ENCODE measurements at places on chromosomes 2 and 18. TPM values are rescaled to one million over a fixed set of nuclear protein-coding genes. Genes with fewer than 3 reads are reported as not detected.

GRCh38 chr2:33788044-33788443, 188.9 kb upstream of the FAM98A start:
- no peak for DNase-seq

- no peak for DNase-seq
Observed at GRCh38 chr18:10877987-10878386, 271.4 kb downstream of the PIEZO2 start.

DNA sequence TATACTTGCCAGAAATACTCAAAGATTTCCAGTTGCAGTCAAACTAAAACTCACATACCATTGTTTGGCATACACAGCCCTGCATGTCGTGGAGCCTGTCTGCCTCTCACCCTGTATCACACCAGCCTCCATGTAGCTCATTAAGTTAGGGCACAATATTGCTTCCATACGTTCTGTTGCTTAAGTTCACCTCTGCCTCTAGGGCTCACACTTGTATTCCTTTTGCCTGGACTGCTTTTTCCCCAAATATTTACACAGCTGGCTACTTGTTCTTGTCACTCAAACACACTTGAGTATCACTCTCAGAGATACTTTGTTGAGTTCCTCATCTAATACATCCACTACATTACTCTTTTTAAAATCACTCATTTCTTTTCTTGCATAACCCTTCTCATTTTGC, 83.1 kb downstream of the PTH2R start:
- no peak for DNase-seq

DNA sequence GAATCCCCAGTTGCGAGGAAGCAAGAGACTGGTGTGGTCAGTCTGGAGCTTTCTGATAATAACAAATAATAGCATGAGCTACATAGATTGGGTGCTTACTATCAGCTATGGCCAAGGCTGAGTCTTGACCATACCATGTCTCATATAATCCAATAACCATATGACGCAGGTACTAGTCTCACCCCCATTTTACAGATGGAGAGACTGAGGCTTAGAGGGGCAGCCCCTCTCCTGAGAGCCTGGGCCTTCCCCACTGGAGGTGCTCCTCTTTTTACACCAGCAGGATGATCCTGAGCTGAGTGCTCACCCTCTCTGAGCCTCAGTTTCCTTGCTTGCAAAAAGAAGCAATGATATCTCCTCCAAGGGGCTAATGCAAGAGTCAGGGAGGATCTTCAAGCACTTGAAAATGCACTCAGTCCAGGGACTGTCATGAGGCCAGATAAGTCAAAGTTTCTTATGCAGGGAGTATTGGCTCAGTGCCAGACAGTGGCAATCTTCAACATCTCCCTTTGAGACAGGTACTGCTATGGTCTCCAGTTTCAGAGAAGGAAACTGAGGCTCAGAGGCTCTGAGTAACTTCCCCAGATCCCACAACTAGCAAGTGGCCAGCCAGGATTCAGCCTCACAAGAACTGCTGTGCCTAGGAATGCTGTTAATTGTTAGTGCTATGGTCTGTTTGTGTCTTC, 149.7 kb downstream of the TFCP2L1 start:
- DNase-seq: no peak

DNA sequence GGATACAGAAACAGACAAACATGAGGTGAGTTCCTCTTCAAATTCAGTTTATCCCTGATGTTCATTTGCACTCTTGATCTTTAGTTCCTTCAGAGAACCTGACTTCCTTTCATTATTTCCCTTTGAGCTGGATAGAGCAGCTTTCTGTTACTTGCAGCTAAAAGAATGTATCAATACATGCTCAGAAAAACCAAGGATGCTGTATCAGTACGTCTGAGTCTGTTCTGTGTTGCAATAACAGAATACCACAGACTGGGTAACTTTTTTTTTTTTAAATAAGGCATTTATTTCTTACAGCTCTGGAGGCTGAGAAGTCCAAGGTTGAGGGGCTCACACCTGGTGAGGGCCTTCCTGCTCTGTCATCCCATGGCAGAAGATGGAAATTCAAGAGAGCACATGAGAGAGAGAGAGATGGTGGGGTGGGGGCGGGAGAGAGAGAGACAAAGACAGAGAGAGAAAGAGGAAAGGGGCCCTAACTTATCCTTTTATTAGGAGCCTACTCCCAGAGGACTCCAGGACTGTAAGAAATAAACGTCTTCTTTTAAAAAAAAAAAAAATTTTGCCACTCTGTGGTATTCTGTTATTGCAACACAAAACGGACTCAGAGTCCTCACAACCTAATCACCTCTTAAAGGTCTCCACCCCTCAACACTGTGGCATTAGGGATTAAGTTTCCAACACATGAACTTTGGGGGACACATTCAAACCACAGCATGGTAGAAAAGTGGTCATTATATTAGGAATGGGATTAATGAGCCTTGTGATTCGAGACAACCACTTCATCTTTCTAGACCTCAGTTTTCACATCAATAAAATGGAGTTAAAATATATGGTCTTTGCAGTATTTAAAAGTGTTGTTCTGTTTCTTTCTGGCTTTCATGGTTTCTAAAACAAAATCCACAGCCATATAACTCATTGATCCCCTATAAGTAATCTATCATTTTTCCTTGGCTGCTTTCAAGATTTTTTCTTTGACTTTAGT, 18.4 kb upstream of the SELENOI start:
- DNase-seq: no peak

DNA sequence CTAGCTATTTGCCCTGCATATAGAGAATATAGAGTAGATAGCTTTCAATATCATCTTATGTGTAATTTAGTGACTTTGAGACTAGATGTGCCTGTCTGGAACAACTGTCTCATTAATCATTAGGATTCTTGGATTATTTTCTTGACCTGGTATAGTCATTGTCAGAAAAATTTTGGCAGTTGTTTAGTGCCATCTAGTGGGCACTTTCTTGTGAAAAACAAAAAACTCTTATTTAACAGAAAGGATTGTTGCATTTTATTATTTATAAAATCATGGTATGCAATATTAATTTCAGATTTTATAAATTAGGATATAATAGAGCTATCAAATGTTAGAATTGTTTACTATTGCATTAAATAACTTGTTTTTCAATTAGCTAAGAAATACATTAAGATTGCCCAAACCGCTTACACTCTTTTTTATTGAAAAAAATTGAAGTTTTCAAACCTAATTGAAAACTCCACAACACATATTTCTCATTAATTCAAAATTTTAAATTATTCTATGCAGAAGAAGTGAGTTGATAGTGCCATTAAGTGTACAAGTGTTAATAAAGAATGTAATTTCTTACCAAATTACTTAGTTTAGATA, 80.3 kb downstream of the DYNAP start:
- DNase-seq: no peak

DNA sequence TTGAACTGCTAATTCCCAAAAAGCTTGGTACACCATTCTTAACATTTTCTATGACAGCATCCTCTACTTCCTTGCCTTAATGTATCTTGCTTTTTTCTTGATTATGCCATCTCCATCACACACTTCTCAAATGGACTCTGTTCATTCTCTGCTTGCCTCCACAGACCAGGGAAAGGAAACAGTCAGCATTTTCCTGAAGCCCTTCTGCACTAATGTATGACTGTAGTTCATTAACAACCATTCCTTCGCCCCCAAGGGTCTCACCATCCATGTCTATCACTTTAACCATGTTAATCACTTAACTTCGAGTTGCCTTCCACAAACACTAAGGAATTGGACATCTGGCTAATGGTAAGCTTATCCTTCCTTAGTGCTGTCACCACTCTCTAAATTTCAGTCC, 54.8 kb downstream of the COBLL1 start:
- DNase-seq: no peak

DNA sequence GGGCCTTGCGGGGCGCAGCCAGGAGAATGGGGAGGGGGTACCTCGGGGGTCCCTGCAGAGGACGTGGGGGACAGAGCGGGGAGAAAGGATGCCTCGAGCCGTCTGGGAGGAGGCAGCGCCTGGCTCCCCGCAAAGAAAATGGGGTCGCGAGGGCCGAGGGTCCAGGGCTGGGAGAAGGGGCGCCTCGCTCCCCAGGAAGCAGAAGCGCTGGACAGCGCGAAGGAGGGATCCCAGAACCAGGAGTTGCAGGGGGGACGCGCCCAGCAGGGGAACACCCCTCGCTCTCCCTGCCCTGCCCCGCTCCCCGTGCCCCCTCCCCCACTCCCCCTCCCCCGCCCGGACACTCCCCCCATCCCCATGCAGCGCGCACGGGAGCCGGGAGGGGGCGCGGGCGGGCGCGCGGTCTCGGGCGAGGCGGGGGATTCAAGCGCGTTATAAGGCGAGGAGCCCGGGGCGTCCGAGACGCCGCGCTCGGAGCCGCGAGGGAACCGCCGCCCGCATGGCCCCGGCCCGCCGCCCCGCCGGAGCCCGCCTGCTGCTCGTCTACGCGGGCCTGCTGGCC, at the start of gene ERFE:
TSS of gene ERFE (plus strand) at position 462 of the 562 bp plus-strand sequence. CDS start at position 500, 38 bp downstream.
- no peak for DNase-seq

DNA sequence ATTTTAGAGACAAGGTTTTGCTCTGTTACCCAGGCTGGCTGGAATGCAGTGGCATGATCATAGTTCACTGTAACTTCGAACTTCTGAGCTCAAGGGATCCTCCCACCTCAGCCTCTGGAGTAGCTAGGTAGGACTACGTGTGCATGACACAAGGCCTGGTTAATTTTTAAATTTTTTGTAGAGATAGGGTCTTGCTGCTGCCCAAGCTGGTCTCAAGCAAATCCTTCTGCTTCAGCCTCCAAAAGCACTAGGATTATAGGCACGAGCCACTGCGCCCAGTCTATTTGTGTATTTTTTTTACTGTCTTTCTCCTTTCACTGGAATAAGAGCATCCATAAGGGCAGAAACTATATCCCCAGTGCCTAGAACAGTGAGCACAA, 89.3 kb downstream of the PLEKHM3 start:
- no peak for DNase-seq

DNA sequence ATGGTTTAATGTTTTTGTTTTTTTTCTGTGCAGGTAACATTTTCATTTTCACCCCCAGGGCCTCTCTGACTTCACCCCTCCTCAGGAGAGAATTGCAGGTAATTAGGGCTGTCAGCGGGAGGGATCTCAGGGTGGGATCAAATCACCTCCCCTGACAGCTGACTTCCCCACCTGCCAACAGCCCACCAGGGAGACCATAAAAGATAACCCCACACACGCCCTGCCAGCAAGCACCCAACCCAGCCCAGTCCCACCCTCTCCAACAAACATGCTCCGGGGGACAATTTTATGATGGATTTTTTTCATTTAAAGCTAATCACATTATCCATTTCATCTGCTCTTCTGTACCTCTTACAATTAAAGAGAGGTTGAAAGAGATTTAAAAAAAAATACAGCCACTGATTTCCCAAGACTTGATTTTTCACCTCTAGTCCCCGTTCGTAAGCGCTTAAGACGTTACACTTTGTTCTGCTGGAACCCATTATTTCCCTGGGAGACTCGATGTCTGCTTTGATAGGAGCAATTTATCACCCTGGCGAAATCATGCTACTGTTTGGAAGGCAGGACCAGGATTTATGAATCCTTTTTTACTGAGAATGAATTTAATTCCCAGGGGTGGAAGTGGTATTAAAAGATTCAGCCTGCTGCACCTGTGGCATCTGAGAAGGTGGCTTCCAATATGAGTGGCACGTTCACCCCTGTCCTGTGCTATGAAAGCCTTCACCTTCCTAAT, 232.9 kb upstream of the ID2 start:
- DNase-seq: no peak

GRCh38 chr2:227908266-227909054, 37.0 kb downstream of the DAW1 start:
- no peak for DNase-seq

DNA sequence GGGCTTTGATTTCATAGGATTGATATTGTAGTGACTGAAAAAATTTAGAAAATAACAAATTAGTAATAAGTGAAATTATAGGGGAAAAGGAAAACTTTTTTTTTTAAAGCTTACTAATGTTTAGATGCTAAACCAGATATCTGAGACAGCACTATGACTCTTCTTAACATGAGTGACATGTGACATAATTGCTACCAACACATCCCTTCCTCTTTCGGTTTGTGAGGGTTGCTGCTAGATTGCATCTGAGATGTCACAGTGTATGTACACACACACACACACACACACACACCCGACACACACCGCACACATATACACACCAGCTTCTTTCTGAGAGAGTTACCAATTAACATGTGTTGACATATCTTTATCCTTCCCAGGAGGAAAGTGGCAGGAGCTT, 18.0 kb downstream of the RAPGEF4 start:
- DNase-seq: no peak

DNA sequence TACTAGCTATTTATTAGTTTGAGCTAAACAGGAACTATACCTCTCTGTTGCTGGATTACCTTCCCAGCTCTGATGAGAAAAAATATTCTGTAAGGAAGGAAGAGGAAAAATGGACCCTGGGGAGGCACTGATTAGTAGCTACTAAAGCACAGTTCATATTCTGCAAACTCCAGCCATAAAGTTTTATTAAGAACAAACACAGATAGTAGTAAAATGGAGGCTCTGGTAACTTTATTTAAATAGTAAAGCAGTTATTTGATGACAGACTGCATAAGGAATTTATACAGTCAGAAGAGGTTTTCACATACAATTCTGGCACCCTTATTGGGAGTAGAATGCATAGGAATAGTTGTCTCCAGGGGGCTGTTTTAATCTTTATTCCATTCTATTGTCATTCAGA, 84.1 kb downstream of the XIRP2 start:
- no peak for DNase-seq

DNA sequence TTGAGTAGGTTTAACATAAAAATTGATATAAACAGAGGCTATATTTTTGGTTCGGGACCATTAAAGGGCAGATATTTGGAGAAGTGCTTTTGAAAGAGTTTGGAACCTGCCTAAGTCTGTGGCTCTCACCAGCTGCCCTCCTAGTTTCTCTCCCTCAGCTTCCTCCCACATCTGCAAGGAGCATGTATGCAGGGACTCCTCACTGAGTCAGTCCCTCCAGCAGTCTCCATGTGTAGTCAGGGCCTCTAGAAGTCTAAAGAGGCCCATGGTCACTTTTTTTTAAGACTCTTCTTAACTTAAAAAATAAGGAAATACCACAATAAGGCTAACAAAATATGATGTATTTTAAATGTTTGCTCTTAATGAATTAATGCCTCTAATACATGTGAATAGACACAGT, 220.0 kb upstream of the TANK start:
- DNase-seq: no peak

GRCh38 chr2:205969584-205969983, 116.4 kb downstream of the INO80D start:
- DNase-seq: no peak

PAX3 gene
- not detected for total RNA-seq

AQP12A gene
- total RNA-seq: not detected

ABCG8 gene
- 0.32 TPM for total RNA-seq

RND3 gene
- total RNA-seq: 22.1 TPM

ABCB11 gene
- total RNA-seq: 0.32 TPM

SPP2 gene
- total RNA-seq: not detected

RAB6C gene
- total RNA-seq: 0.16 TPM

All from Right ventricle myocardium inferior (tissue), 1 donor.